Vagina (tissue), 2 donors: ENCODE measurements at places on chromosomes 1 and 21.

DNA sequence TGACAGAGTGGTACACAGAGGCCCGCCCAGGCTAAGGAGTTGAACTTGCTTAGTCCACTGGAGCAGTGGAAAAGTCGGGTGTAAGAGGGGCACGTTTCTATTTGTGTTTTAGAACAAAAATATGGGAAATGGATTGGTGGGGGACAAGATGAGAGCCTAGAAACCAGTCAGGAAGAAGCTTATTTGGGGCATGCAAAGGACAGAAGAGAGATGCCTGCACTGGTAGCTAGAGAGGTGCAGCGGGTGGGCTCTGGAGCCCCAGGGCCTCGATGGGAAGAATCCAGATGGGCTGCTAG lies 1.2 kb upstream of the LIN9 start:
- no peak for DNase-seq

DNA sequence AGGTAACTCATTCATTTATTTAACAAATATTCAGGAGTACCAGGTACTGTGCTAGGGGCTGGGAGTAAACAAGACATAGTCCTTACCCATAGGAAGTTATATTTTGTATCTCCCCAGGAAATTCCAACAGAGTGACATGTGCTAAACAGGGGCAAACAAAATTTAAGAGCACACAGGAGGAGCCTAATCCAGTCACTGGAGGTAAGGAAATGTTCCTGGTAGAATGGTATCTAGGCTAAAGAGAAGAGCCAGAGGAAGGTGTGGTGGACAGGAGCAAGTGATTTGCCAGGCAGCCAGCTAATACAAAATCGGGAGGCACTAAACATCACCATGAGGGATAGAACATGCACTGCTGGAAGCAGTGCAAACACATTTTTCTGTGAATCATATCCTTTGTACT lies 10.4 kb downstream of the TEX38 start:
- DNase-seq = no peak

GRCh38 chr1:35448344-35448801 lies 108.8 kb downstream of the KIAA0319L start:
- no peak for DNase-seq

DNA sequence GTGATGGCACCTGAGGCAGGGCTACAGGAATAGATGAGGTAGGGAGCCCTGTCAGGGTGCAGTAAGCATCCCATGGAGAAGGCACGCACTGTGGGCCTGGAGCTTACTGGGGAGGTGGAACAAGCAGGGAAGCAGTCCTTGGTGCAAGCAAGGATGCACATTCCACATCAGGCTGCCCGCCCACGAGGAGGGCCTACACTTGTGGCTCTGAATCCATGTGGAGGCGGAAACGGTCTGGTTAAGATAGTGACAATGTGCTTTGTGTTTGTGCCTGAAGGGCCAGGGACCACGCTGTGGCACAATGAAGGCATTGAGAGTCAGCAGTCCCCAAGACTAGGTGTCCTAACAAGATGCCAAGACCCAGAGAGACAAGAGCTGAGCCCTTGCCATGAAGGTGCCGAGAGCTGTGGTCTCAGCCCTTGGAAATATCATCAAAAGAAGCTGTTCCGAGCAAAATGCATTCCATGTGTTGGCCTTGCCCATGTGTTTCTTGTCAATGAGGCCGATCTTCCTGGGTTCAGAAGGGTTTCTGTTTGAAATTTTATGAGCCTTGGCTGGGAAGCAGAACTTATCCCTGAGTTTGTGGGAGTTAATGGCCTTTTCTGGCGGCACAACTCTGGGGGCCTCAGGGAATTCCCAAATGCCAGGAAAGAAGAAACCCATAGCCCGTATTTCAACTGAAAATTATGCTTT lies 111.9 kb downstream of the NGF start:
- DNase-seq = no peak

- DNase-seq = no peak
These were observed 54.1 kb upstream of the LRRC7 start for GRCh38 chr1:69513601-69514000.

- DNase-seq = no peak
These were observed 294.4 kb downstream of the PRDM2 start for GRCh38 chr1:13994386-13994785.

DNA sequence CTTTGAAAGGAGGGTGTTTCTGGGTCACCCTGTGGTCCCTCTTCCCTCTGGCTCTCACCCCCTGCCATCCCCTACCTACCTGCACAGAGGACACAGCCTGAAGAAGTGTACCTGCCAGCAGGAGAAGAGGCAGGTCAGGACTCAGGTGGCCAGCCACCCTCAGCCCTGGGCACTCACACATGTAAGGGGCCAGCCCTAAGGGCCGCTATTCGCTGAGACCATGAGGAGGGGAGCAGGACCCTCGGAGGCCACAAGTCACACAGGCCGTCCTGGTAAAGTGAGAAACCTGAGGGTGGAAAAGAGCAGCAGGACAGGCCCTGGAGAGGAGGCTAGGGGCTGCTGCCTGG lies 1.2 kb downstream of the ZNF692 start:
- no peak for DNase-seq

- DNase-seq = no peak
These were observed 744.2 kb downstream of the USP25 start for GRCh38 chr21:16473988-16474387.

DNA sequence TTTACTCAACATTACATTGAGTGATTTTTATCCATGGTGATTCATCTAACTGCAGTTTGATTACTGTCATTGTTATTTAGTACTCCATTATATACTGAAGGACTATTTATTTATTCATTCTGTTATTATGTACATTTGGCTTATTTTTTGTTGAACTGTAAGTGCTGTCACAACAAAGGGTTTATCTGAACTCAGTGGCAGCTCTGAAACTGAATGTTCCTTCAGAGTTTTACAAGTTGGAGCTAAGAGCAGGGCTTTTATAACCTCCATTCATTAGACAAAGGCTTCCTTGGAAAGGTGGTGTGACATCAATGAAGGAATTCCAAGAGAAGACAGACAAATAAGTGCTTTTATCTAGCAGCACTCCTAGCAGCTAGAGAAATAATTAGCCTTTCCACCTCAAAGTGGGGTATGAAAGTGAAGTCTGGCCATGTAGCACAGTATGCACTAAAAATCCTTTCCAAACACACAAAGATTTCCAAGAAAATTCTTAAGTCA lies 83.3 kb upstream of the GORAB start:
- DNase-seq = no peak

- no peak for DNase-seq
These were observed 127.9 kb upstream of the CACYBP start for GRCh38 chr1:174871886-174872285.

DNA sequence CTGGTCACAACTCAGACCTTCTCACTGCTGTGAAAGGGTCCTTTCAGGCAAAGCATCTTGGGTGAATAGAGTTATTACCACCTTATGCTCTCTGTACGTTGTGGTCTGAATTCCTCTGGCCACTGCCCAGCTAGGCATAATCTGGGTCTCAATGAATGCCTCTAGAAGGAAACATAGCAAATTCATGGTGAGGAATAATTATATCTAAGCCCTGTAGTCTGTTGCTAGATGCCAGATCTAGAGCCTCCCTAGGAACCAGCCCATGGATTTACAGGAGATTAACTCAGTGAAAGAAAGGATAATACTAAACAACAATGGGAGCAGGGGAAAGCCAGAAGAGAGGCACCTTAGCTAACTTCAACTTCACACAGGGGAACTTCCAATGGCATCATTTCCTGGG lies 2.4 kb upstream of the COL11A1 start:
- no peak for DNase-seq

GRCh38 chr1:32817815-32818786 lies 648 bp downstream of the S100PBP start:
- no peak for DNase-seq

DNA sequence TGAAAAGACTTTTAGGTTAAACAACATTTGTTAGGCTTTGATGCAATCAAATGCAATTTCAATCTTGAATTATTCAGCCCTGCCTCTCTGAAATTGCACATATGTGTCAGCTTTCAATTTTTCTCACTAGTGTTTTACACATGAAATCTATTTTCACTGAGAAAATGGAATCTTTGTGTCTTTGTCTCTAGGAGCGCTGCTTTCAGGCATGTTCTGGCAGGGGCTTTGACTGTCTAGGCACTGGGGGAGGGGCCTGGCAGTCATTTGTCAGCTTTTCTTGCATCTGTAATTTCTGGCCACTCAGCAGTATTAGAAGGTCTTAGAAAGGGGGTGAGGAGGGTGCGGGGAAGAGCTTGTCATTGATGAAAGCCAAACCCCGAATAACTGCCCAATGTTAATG lies 264.4 kb downstream of the PTPRC start:
- DNase-seq = no peak

- DNase-seq = no peak
These were observed 32.9 kb upstream of the VAV3 start for GRCh38 chr1:107997866-107998265.

- no peak for DNase-seq
These were observed 424.5 kb downstream of the NEGR1 start for GRCh38 chr1:71857862-71858261.

DNA sequence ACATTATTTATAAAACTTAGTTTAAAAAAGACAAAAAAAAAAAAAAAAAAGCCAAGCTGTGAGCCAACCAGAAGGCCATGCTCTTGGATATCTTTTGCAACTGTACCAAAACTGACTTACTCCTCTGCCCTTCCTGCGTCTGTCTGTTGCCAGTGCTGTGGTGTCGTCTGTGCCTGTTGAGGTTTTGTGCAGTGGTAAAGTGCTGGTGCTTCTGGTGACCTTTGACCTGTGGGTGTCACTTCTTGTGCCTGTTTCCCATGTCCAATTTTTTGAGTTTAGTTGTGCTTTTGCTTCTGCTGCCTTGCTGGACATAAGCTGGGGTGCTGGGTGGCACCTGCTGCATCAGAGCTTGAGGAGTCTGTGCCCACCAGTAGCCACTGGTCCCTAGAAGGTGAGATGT lies 41.4 kb downstream of the RNF187 start:
- DNase-seq = no peak

DNA sequence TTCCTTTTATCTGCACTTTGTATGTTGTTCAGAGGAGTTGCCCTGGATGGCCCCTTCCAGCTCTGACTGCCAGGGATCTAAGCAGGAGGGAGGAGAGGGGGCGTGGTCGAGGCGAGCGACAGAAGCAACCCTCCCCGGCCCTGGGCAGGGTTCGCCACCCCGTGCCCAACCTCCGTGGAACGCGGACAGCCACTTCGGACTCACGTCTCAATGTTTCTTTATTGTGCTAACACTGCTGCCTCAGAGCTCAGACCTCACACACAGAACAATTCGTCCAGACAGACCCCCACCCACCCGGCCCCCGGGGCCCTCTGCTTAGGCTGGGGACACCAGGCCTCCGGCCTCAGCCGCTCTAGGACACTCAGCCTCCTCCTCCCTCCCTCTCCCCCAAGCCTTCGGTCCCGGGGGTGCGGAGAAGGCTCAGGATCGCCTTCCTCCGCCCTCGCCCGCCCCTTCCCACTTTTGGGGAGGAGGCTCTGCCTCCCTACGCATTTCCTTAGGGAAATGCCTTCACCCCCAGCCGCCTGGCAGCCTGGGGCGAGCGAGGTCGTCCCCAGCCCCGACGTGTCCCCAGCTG lies 8.3 kb downstream of the VSIG8 start:
- no peak for DNase-seq

GRCh38 chr1:217311766-217312165 lies 319.1 kb downstream of the GPATCH2 start:
- DNase-seq = no peak

DNA sequence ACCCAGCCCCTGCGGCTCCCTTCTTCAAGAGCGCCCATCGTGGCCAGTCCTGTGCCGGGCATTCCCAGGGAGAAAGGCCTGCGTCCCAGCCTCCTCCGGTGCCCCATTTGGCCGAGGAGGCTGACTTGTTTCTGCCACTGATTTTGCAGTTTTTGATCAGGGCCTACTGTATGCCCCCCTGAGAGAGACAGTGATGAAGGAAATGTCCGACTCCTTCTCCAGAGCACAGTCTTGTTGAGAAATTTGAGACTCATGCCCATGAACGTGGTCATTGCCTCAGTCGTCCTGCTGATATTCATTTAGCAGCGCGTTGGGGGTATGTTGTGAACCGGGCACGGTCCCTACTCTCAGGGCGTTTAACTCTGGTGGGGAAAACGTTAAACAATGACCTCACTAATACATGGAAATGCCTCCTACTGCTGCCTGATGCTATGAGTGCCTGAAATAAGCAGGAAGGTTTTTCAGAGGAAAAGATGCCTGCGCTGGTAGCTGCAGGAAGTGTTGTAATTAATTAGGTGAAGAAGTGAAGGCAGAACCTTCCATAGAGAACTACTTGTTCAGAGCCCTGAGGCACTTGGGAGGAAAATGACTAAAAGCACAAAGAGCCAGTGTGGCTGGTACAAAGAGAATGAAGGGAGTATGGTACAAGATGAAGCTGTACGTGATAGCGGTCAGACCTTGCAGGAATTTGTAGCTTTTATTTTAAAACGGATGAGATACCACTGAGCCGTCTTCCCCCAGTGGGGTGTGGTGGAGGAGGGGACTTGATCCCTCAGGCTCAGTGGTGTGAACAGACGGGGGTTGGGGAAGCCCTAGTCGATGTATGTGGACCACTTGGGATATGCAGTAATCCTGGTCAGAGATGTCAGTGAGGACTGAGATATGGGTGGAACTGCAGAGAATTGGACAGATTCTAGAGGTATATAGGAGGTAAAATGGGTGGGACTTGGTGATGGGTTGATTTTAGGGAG lies 730 bp downstream of the ZCCHC17 start:
- DNase-seq = no peak

DNA sequence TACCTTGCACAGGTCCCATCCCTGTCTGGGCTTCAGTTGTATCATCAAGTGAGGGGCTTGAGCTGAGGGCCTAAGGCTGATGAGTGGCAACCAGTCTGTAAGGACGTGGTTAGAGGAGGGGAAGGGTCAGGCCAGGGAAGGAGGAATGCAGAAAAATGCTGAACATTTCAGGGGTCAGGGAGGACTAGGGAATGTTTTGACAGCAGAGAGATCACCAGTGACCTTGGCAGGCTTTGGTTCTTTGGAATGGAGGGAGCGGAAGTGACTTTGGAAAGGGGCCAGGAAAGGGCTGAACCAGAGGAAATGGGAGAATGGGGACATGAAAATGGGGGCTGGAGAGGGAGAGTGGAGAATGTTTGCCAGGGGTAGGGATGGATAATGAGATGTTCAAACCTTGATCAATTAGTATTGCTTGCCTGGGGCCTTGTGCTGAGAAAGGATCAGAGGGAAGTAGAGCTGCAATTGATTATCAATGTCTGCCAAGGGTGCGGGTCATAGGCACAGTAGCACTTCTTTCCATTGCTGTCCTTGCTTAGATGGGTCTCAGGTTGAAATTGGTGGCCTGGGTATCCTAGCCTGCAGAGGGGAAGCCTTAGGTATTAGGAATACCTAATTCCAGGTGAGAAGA lies 7.4 kb downstream of the LDLRAP1 start:
- DNase-seq = no peak

DNA sequence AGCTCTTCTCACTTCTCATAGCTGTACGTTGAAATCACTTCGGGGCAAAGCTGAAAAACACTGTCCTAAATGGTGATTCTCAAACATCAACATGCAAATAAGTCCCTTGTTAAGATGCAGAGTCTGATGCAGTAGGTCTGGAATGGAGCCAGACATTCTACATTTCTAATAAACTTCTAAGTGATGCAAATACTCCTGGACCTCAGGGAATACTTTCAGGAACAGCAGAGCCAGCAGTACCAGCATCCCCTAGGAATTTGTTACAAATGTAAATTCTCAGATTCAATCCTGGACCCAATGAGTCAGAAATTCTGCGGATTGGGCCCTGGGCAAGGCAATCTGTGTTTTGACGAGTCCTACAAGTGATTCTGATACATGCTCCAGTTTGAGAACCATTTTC lies 152.3 kb downstream of the PCNX2 start:
- DNase-seq = no peak
